ENCODE measurements at places on chromosomes 5 and 9.

DNA sequence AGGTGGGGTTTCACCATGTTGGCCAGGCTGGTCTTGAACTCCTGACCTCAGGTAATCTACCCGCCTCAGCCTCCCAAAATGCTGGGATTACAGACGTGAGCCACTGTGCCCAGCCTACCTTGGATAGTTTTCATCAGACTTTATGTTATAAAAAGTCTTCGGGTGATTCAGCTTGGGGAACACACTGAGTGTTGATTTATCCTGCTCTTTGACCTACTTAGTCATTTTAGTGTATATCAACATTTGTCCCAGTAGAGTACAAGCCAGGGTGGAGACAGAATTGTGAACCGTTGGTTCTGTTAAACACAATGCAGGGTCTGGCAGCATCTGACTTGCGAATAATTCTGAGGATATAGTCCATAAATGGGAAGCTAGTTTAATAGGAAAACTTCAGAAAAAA is 39.7 kb downstream of the NFX1 start:
- no peak for DNase-seq

GRCh38 chr5:107100121-107100520 is 570.6 kb downstream of the EFNA5 start:
- DNase-seq: no peak

DNA sequence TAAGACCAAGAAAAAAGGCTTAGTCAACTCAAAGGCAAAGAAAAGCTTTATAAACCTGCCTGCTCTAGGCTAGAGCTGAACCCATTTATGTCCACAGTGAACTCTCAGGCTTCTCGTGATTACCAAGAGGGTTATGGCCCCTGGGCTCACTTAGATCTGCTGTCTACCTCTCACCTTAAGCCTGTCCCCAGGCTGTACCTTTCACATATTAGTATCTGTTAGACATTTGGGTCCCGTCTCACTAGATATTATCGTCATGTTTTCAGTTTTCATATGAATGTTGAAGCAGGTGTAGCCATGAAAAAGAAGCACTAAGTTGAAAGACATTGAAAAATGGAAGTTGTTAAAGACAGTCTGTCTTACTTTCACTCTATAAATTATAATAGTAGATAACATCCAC is 75.2 kb upstream of the COX7C start:
- no peak for DNase-seq

DNA sequence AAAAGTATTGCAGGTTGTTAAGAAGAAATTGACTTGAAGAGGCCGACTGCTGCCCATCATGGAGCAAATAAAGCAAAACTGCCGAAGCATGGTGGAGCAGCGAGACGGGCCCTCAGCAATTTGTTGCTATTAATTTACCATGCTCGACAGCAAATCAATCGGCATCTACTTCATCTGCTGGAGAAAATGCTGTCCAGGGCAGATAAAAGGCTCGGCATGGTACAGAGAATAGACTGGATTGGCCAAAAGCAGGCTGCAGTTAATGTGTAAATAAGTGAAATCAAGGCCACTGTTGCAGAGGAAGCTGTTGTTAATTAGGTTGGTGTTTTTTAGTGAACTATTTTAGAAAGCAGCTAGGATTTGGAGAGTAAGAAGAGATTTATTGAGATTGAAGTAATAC is 8.3 kb downstream of the TLE4 start:
- DNase-seq: no peak

GRCh38 chr9:111179577-111179976 is 141.3 kb upstream of the LPAR1 start:
- no peak for DNase-seq

- DNase-seq: no peak
These were observed 983 bp downstream of the GCNT1 start for GRCh38 chr9:76459694-76460635.

DNA sequence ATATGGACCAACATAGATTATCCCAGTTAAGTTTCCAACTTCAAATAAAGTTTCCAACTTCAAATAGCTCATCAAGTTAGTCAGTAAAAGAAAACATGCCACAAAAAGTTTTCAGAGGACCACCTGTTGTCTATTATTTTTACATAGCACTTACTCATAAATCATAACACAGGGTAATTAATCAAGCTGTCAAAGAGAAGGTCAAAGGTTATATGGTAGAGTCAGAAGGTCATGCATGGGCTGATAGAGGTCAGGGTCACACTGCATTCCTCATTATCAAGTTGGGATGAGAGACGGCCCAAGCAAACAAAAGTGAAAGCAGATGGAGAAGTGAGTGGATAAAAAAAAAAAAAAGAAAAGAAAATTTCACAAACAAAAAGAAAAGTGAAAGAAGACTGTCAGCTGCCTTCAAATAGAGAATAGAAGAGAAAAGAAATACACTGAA is 145.5 kb upstream of the POU5F2 start:
- DNase-seq: no peak

DNA sequence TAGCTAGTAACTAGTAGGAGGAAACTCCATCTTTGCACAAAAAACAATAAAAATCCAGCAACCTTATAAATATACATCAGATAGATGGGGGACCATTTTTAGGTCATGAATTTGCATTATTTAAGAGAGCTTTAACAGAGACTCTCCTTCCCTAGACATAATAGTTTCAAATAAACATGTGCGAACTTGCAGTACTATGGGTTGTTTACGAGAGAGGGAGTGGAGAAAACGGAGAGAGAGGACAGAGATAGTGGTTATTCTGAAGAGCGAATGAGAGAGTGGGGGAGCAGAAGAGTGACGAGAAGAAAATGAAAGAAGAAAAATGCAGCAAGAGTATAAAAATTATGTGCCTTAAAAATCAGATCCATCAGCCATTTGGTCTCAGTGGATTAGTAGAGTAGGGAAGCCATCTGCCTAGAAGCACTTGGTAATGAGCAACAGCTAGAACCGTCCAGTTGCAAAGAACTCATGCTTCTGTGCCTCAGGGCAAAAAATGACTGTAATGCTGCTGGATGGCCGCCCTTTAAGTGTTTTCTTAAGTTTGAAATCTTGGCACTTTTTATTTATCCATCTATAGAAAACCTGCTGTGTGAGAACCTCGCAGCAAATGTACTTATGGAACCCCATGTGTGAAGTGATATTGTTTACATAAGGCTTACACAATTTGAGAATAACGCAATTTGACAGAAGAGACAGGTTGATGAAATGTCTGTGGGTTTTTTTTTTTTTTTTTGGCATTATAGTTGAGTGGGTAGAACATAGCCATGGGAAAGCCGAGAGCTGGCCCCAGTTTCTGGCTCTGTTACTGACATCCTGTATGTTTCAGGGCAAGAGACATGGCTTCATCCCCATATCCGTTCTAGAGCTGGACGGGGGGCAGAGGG is 95.6 kb upstream of the ZNF608 start:
- DNase-seq: no peak

DNA sequence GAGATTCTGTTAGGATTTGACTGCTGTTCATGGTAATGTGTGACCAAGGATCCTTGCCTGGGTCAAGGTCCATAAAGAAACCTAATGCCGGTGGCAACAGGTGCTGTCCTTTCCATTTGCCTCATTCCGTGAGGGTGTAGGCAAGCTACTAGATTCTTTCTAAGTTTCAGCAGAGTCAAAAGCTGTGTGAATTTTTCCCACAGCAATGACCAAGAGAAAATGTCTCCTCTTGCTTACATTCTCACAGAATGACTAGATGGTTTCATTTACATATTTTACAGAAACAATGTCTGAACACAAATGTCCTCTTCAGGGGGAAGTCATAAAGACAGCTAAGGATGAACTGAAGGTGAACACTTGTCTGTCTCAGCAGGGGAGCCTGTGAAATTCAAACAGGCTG is 75.3 kb upstream of the SV2C start:
- DNase-seq: no peak

GRCh38 chr9:111094433-111094924 is 56.2 kb upstream of the LPAR1 start:
- DNase-seq: no peak

DNA sequence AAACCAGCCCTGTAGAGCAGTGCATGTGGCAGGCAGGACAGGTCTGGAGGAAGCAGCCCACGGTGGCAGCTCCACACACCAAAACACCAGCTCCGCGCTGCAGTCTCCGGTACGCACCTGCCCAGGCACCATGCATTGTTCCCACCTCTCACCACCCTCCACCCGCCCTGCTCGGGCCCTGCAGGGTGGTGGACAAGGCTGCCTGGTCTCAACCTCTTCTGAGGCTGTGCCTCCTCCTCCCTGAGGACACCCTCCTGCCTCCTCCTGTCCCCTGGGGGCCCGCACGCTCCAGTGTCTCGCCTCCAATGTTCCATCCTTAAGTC is 96.2 kb downstream of the KCNT1 start:
- no peak for DNase-seq

DNA sequence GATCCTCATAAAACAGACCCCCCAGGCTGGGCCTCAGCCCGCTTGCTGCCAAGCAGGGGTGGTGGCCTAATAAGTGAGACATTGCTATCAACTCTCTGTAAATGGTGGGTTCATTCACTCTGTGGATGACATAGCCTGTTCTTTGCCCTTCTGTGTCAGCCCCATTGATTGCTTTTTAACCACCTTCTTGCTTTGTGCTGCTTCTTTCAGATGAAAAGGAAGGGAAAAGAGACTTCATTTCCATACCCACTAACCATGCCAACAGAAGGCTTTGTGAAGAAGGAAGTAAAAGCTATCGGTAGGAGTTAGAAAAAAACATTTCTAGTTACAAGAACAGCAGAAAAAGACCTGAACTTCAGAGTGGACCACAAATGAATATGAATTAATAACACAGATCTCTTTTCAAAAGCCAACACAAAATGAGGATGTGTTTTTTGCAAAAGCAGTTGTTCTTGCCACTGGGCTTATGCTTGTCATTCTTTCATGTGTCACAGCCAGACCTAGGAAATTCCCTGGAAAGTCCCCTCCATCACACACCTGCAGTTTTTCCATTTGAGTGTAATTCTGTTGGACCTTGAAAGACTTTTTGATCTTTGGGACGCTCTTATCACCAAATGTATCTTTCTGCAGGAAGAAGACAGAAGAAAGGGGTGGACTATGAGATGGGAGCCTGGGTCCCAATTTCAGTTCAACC is 507.7 kb downstream of the CCDC171 start:
- DNase-seq: no peak

DNA sequence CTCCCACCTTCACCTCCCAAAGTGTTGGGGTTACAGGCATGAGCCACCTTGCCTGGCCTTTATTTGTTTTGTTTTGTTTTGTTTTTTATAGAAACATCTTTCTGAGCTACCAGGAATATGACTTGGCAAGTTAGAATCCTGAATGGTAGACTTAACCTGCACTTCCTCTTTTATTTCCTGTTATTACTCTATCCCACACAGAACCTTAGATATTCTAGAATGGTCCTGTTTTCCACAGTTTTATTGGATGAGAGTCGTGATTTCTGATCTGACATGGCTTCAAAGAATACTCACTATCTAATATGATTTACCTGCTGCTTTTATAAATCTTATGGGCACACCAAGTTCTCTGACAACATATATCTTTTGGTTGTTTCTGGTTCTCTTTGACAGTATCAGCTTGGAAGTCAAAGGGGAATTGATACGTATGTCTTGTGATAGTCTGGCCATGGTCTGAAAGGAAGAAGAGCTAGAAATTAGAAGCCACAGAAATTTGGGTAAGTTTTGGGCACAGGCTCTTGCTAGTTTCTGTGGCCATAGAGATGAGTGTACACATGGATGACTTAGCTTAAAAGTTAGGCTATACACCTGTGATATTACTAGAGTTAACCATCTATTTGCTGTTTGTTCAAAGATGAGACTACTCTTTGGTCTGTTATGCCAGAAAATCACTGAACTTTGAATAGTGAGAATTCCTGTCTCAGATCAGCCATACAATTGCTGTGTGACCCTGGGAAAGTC is 4.7 kb upstream of the PANK3 start:
- DNase-seq: no peak

GRCh38 chr9:111992523-111992922 is 95.9 kb downstream of the UGCG start:
- no peak for DNase-seq

DNA sequence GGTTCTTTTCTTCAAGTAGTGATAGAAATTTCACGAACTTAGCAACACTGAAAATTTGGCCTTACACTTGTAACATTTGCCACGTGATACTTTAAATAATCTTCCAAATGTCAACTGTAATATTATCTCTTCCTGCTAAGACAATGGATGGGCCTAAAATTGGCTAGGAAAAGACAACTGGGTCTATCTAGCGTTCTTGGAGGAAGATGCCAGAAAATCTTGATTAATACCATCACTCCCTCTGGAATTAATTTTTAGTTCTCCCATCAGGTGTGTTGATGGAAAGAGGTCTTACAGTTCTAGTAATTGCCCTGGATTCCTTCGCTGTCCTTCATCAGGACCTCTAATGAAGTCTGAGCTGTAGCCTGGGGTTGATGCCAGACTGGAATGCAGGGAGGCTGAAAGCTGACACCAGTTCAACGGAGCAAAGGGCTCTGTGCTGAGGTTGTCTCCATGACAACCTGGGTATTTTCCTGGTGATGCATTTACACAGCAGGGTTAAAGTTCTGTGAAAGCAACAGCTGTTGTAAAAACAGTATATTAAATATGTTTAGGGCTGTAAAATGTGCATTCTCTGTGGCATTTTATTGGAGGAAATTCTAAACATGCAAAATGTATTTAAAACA is 92.3 kb downstream of the GAS1 start:
- DNase-seq: no peak

- no peak for DNase-seq
These were observed 31.7 kb upstream of the KCNMB1 start for GRCh38 chr5:170420806-170421412.

GRCh38 chr5:160774666-160775315 is 77.2 kb downstream of the ATP10B start:
- no peak for DNase-seq

- DNase-seq: no peak
These were observed 36.0 kb downstream of the PRDM6 start for GRCh38 chr5:123124859-123125595.

GRCh38 chr5:56377573-56377972 is 144.4 kb upstream of the ANKRD55 start:
- no peak for DNase-seq

DNA sequence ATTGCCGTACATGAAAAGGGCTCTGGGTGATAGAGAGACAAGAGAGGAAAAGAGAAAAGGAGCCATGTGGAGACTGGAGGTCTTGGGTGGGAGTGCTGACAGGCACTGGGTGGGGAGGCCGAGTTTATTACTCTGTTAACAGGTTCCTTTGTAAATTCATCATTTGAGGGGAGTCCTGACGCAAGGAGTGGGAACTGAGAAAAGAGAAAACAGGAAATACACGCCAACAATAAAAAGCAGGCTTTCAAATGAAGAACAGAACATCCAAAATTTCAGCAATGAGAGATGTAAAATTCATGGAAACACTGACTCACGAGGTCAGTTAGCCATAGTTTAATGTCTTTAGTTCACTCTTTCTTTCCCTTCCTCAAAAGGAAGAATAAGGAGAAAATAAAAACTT is 342.8 kb downstream of the TMEM167A start:
- no peak for DNase-seq

DNA sequence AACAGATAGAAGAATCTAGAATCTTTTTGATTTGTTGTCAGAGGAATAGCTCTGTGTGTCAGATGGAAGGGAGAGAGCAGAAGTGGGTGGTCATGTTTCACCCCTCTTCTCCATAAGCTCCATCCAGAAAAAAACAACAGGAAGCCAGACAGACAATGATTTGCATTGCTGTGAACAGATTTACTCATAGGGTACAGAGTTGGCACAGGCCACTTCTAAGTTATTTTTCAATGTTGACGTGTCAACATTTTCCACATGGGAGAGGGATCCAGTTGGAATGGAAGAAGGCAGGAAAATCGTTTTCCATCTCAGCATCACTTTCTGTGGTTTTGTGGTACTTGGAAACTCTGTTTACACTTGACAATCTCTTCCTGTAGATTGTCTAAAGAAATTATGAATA is 86.7 kb downstream of the INSYN2B start:
- no peak for DNase-seq

Measured in cortex of kidney (tissue), 1 donor.